ENCODE measurements at places on chromosomes 2 and 18.
A peak's percentile ranks its signal among the peaks of the same experiment; 100 is the strongest.

DNA sequence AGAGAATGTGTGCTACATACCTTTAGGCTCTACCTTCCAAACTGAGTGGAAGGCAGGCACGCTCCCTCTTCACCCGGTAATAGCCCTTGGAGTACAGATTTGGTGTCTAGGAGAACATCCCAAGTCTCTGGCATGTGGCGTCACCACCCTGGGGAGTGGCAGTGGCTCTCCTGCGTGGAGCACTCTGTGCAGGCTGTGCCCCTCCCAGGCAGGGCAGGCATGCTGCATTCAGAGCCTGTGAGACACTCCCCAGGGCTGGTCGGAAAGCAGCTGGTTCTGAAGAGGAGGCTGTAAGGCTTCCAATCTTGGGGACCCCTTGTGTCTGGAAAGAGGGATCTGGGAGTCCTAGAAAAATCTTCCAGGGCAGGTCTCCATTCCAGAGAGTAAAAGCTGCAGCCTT, 193.3 kb downstream of the ANKRD30B start:
- H3K4me3 ChIP-seq, result no peak overlapping the region
- H3K27me3 ChIP-seq, result no peaks in the 10 kb centered on the region
- H3K4me1 ChIP-seq, result peaks cover 11% of the 10 kb centered on the region
- no peak overlapping the region for H3K27ac ChIP-seq

GRCh38 chr18:25614168-25614567, 262.2 kb upstream of the ZNF521 start:
- H3K27ac ChIP-seq, result no peak overlapping the region
- peak; percentile 1 for DNase-seq
- no peaks in the 10 kb centered on the region for H3K4me1 ChIP-seq

DNA sequence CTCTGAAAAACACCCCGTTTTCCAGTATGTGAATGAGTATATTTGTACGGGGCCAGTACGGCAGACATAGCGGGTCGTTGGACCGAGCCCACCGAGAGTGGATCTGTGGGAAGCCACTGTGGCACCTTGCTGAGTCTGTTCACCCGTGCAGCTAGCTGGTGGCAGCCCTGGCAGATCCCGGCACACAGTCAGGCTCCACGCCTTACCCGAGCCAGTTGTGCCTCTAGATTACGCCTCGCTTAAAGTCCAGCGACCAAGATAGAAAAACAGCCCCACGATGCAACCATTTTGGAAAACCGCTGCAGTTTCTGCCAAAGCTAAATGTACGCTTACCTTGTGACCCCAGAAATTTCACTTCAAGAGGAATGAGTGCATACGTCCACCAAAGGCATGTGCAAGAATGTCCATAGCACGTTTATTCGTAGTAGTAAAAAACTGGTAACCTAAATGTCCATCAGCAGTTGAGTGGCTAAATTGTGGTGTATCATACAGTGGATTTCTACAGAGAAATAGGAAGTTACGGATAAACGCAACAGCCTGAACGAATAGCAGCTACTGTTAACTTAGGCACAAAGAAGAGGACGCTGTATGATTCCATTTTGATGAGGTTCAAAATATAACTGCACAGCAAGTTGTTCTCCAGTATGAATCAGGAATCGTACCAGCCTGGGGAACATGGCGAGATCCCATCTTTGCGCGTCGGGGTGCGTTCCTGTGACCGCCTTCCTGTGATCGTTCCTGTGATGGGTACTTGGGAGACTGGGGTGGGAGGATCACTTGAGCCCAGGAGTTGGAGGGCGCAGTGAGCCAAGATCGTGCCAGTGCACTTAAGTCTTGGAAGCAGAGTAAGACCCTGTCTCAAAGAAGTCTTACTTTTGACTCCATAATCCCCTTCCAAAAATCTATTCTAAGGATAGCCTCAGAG, 688 bp upstream of the WDR33 start:
- peaks cover 22% of the 10 kb centered on the region for H3K36me3 ChIP-seq
- peak overlapping the region; percentile 98 for H3K27ac ChIP-seq
- H3K27me3 ChIP-seq, result no peaks in the 10 kb centered on the region
- H3K4me3 ChIP-seq, result peak overlapping the region; percentile 98
- DNase-seq, result no peak

- H3K36me3 ChIP-seq, result peaks cover 21% of the 10 kb centered on the region
- no peaks in the 10 kb centered on the region for H3K27me3 ChIP-seq
- H3K27ac ChIP-seq, result peak overlapping the region; percentile 93
- peak; percentile 68 for DNase-seq
- peaks cover 76% of the 10 kb centered on the region for H3K4me1 ChIP-seq
Observed at GRCh38 chr2:46311651-46312223, 14.5 kb downstream of the EPAS1 start.

DNA sequence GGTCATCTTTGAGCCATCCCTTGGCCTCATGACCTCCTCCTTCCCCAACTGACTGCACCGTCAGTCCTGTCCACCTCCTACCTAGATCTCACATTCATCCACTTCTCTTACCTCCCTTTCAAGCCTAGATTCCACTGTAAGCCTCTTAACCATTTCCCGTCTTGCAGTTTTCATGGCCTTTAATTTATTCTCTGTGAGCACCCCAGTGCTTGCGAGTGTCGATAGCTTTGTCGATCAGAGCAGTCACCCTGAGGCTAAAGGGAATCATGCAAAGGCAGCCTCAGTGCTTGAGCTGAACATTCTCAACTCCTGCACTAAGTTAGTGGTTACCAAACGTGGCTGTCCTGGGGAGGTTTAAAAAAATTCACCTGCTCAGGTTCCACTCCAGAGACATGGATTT, 14.7 kb downstream of the ARHGAP25 start:
- H3K4me1 ChIP-seq, result peaks cover 12% of the 10 kb centered on the region
- no peaks in the 10 kb centered on the region for H3K27me3 ChIP-seq
- H3K27ac ChIP-seq, result no peak overlapping the region
- no peak overlapping the region for H3K4me3 ChIP-seq
- no peaks in the 10 kb centered on the region for H3K36me3 ChIP-seq

GRCh38 chr2:104826016-104826415, 27.9 kb upstream of the POU3F3 start:
- H3K4me3 ChIP-seq, result no peak overlapping the region
- no peak overlapping the region for H3K27ac ChIP-seq
- H3K27me3 ChIP-seq, result peaks cover 27% of the 10 kb centered on the region
- no peaks in the 10 kb centered on the region for H3K36me3 ChIP-seq

DNA sequence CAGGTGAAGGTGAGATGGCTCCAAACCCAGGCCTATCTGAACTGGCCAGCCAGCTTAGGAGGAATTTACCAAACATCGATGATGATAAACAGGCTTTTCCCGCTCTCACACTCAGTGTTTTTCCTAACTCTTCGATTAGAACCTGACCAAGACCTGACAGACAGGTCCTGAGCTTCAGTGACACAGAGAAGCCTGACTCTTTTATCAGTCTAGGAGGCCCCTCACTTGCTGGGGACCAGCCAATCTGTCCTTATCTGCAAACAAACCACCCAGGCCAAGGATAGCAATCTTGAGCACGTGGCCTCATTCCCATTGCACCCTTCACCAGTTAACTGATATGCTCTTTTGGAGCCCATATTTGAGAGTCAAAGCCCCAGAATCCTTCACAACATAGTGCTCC, 1.9 kb upstream of the ITSN2 start:
- no peak overlapping the region for H3K27ac ChIP-seq
- no peak overlapping the region for H3K4me3 ChIP-seq
- H3K27me3 ChIP-seq, result no peaks in the 10 kb centered on the region
- H3K36me3 ChIP-seq, result peaks cover 7% of the 10 kb centered on the region

DNA sequence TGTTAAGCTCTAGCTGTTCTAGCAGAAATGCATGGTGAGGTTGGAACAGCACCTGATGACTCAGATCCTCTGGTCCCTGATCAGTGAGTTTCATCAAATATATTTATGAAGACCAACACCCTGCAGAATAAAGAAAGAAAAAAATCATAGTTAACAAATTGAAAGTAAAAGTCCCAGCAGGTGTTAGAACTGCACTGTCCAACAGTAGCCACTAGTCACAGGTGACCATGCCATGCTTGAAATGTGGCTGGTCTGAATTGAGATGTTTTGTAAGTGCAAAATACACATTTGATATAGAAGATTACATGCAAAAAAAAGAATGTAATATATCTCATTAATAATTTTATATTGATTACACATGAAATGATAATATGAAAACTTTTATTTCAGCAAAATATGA, 1010.7 kb upstream of the ZEB2 start:
- no peak overlapping the region for H3K4me3 ChIP-seq
- no peaks in the 10 kb centered on the region for H3K27me3 ChIP-seq
- no peak overlapping the region for H3K27ac ChIP-seq
- no peaks in the 10 kb centered on the region for H3K36me3 ChIP-seq

DNA sequence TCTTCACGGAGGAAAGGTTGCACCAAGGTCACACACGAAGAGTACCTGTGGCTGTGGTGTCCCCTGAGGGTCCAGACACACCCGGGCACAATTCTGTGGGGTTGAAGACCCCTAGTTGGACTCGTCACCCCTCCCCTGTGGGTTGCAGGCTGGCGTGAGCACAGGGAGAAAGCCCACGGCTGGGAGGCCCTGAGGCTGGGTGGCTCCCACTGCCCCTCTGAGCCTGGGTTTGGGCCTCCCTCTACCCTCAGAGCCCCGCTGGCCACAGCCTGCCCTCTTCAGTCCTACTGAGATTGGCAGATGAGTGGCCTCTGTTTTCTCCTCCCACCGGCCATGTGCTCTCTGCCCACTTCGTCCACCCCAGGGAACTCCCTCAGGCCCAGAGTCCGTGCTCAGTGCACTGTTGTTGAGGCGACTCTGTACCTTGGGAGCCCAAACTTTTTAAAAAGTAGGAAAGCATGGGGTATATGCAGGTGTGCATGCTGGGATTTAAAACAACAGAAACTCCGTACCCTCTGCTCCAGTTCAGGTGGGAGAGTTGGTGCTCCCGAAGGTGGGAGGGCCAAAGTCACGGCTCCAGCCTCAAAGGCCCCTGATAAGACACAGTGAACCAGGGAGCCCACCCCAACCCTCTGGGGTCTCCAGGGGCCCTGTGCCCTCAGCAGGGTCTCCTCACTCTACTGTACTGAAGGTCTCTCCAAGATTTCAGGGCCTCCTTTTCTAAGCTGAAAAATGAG, 19.1 kb downstream of the RAMP1 start:
- peak overlapping the region; percentile 19 for H3K4me3 ChIP-seq
- H3K27me3 ChIP-seq, result no peaks in the 10 kb centered on the region
- peaks cover 45% of the 10 kb centered on the region for H3K4me1 ChIP-seq
- H3K36me3 ChIP-seq, result no peaks in the 10 kb centered on the region
- DNase-seq, result peak; percentile 65

GRCh38 chr2:120559401-120559800, 176.3 kb upstream of the GLI2 start:
- peaks cover 17% of the 10 kb centered on the region for H3K4me1 ChIP-seq
- H3K27me3 ChIP-seq, result no peaks in the 10 kb centered on the region
- no peak overlapping the region for H3K4me3 ChIP-seq
- H3K36me3 ChIP-seq, result peaks cover 4% of the 10 kb centered on the region
- no peak for DNase-seq
- peak overlapping the region; percentile 39 for H3K27ac ChIP-seq

- H3K4me3 ChIP-seq, result no peak overlapping the region
- no peak for DNase-seq
- H3K36me3 ChIP-seq, result no peaks in the 10 kb centered on the region
- H3K27ac ChIP-seq, result no peak overlapping the region
- H3K4me1 ChIP-seq, result no peaks in the 10 kb centered on the region
- peaks cover 56% of the 10 kb centered on the region for H3K27me3 ChIP-seq
Observed at GRCh38 chr2:138997346-138997745, 217.2 kb upstream of the NXPH2 start.

DNA sequence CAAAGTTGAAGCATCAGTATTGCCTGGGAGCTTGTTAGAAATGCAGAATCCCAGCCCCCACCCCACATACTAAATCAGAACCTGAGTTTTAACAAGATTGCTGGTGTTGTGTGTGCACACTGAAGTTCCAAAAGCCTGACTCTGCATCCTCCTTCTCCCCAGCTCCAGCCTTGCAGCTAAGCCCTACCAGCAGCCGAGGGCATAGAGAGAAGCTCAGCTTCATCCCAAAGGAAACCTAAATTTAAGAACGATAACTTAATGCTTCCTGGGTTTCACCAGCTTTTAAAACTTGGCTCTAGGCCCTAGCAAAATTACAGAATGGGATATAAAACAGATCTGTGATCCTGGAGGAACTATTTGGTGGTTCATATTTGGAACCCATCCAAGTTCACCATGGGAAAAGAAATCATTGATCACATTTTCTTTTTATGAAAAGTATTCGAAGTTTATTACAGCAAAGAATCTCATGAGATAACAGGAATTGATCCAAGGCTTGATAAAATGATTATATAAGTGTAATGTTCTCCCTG, 11.1 kb downstream of the SMYD1 start:
- H3K36me3 ChIP-seq, result no peaks in the 10 kb centered on the region
- DNase-seq, result no peak
- no peak overlapping the region for H3K27ac ChIP-seq
- H3K4me3 ChIP-seq, result no peak overlapping the region
- no peaks in the 10 kb centered on the region for H3K27me3 ChIP-seq

DNA sequence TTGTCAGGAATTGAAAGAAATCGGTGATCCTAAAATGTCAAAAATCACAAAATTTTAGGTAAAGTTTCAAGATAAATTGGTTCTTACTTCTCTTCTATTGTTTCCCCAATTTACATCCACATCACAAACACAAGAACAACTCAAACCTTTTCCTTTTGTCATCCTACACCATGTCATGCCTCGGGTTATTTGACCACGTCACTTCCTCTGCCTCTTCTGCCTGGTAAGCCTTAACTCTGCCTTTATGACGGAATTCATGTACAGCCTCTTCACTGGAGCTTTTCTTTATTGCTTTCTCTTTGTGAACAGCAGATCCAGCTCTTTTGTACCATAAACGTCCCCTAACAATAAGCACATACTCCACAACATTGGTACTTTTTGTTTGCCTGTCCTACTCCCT, 258.0 kb downstream of the DPP10 start:
- H3K4me3 ChIP-seq, result no peak overlapping the region
- no peaks in the 10 kb centered on the region for H3K4me1 ChIP-seq
- H3K27ac ChIP-seq, result no peak overlapping the region

GRCh38 chr2:49972699-49973098, 818.4 kb upstream of the FSHR start:
- H3K36me3 ChIP-seq, result no peaks in the 10 kb centered on the region
- no peak overlapping the region for H3K4me3 ChIP-seq
- H3K27me3 ChIP-seq, result no peaks in the 10 kb centered on the region

- H3K4me3 ChIP-seq, result no peak overlapping the region
- H3K4me1 ChIP-seq, result peaks cover 7% of the 10 kb centered on the region
- DNase-seq, result peak; percentile 30
Observed at GRCh38 chr18:12238826-12239225, 15.3 kb upstream of the CIDEA start.

- H3K27ac ChIP-seq, result no peak overlapping the region
- H3K36me3 ChIP-seq, result no peaks in the 10 kb centered on the region
- no peaks in the 10 kb centered on the region for H3K4me1 ChIP-seq
- no peak overlapping the region for H3K4me3 ChIP-seq
- no peak for DNase-seq
Observed at GRCh38 chr2:224208443-224208842, 169.4 kb upstream of the SERPINE2 start.

DNA sequence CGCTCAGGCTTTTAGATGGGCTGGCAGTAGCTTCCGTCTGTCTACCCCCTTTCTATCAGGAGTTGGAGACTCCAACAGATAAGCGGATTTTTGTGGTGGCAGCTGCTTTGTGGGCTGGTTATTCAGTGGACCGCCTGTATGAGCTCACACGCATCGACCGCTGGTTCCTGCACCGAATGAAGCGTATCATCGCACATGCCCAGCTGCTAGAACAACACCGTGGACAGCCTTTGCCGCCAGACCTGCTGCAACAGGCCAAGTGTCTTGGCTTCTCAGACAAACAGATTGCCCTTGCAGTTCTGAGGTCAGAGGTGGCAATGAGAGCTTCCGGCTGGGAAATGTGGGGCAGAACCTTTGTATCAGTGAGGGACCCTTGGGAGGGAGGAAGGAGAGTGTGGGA, 14.8 kb downstream of the CAD start:
- H3K36me3 ChIP-seq, result peaks cover 90% of the 10 kb centered on the region
- H3K27ac ChIP-seq, result no peak overlapping the region
- no peak for DNase-seq
- H3K27me3 ChIP-seq, result no peaks in the 10 kb centered on the region
- H3K4me1 ChIP-seq, result no peaks in the 10 kb centered on the region
- H3K4me3 ChIP-seq, result no peak overlapping the region
